ENCODE measurements at places on chromosomes 5 and 9.
A peak's percentile ranks its signal among the peaks of the same experiment; 100 is the strongest.

GRCh38 chr5:95915999-95916686, 45.5 kb downstream of the ELL2 start:
- no peak for DNase-seq

- DNase-seq, result no peak
Measured at GRCh38 chr9:89388084-89388867, 70.0 kb downstream of the SECISBP2 start.

GRCh38 chr5:143738417-143739401, 73.3 kb upstream of the HMHB1 start:
- DNase-seq, result no peak

GRCh38 chr5:143652108-143652700, 159.8 kb upstream of the HMHB1 start:
- no peak for DNase-seq

DNA sequence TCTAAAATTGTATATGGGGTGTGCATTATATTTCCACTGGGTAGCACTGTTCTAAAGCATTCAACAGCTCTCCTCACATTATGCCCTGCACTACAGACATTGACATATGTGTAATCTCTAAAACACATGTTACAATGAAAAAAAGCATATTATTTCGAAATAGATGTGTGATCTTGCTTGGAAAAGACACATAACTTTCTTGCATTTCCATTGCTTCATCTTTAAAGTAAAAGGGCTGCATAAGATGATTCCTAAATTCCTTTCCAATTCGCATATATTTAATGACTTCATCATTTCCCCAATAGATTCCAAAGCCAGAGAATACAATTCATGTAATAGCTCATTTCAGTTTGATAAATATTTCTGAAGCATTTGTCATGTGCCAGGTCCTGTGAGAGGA, 566.9 kb downstream of the PDE4D start:
- DNase-seq, result no peak

DNA sequence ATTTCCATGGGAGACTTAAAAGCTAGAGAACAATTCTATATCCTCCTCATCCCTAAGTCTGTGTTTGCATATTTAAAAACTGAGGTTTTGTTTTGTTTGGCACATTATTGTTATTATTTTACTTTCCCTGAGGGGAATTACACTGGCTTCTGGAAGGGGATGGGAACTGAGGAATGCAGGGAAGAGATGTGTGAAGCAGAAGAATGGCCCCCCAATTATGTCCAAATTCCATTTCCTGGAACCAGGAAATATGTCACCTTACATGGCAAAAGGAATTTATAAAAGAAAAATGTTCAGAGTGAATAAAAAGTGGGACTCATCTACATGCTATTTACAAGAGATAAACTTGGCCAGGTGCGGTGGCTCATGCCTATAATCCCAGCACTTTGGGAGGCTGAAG, 129.8 kb downstream of the MARCHF11 start:
- no peak for DNase-seq

DNA sequence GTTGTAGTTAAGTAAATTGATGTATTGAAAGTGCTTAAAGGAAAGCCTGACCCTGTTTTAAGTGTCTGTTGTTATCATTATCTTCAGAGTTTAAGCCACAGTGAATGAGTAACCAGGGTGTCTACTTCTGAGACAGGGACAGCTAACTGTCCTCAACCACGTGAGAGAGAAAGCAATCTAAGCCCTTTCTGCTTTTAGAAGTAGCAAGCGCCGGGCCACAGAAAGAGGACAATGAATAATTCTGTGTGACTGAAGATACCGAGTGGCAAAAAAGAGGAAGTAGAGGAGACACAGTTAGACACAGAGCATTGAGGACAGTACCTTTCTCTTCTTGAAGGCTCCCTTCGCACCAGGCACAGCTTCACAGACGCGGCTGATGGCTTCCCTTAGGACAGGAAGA, 86.3 kb downstream of the S1PR3 start:
- no peak for DNase-seq

- DNase-seq, result no peak
Measured at GRCh38 chr5:83877911-83878706, 157.5 kb upstream of the HAPLN1 start.

GRCh38 chr9:20442461-20443319, 179.6 kb downstream of the MLLT3 start:
- DNase-seq, result no peak

DNA sequence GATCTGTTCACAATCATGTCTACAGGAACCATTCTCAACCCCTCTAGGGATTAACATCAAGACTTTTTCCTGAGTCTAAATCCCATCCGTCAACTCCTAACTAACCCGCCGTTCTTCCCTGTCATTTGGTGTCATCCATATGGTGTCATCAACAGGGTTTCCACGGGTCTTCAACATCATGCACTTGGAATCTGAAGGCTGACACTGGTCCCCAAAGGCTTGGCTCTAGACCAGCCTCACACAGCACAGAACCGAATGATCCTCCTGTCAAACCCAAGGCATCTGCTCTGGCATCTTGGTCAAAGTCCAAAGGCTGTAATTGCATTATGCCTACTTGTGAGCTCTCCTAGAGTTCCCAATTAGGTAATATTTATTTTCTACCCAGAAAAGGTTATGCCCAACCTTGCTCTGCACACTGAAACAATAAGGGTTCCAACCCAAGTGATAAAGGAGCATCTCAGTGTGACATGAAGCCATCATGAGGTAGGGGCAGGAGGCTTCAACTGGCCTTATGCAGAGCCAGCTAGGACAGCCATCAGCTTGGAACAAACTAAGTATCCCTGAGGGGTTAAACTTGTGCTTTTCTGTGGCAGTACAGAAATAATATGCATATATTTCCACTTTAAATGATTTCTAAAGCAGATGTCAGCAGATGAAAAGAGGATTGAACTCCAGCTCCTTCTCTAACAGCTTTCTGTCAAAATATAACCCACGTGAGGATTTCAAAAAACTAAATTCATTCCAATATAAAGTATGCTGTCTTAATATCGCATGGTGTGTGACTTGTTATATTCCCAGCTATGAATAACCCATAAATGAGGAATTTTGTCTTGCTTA, 13.9 kb downstream of the ENC1 start:
- DNase-seq, result no peak

- no peak for DNase-seq
Measured at GRCh38 chr5:141493500-141494422, 4.9 kb downstream of the PCDHGC5 start.

DNA sequence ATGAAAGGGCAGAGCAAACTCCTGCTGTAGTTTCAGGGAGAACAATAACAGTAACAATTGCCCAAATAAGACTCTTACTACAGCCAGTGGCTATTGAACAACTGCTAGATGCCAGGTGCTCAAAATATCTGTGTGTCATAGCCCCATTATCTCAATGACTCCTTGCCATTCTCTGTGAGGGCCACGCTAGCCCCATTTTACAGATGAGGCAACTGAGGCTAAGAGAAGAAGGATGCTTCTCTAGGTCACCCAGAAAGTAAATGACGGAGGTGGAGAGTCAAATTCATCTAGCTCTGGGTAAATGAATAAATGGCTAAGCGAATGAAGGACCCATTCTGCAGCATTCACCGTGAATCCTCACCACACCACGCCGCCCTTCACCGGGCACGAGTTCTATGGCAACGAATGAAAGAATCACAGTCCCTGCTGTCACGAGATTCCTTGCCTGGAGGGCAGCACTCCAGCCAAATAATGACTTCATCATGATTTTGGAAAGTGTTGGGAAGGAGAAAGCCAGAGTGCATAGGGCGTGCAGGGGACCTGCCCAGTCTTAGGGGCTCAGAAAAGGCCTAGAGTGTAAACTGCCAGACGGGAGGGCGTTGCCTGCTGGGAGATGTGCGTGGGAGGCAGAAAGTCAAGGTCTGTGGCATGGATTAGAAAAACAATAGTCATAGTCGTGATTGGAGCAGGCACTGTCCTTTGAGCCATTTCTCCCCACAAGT, 147.2 kb downstream of the C9orf50 start:
- no peak for DNase-seq

DNA sequence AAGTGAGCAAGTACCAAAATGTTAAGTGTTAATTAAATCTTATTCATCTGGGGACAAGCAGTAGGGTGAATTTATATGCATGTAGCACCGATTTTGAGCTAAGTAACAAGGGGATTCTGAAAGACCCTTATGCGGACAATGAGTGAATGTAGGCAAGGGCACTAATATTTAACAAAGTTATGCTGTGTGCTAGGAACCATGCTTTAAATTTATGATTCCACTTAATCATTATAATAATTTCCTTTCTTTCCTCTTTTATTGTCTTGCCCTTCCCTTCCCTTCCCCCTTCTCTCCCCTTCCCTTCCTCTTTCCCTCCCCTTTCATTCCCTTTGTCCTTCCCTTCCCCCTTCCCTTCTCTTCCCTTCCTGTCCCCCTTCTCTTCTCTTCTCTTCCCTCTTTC, 25.7 kb upstream of the TNC start:
- no peak for DNase-seq

GRCh38 chr9:91177081-91177480, 184.6 kb downstream of the AUH start:
- no peak for DNase-seq

DNA sequence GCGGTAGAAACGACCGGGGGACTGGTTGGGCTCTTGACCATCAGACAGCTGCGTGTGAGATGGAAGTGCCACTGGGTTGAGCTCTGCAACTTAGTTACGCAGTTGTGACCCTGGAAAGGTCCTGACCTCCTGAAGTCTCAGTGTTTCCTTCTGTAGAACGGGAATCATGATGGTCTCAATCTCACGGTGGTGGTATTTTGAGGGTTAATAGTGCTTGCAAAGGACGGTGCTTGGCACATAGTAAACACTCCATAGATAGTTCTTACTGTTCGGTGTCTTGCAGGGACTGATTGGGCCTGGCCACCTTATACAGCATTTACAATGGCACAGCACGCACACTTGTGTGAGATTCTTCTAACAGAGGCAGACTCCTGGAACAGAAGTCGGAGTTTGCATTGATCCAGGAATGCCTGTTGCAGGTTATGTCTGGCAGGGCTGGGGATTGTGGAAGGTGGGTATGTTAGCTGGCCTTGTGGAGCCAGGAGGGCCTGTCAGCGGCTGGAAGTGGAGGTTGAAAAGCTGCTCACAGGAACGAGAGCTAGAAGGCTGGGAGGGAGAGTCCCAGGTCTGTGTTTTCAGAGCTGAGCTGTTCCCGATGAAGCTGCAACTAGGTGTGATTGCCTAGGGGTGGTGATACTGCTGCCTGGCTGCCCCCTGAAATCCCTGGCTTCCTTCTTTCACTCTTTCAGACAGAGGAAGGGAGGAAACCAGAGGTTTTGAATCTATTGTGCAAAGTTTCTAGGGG, 962 bp upstream of the TXN start:
- DNase-seq, result no peak

- no peak for DNase-seq
Measured at GRCh38 chr5:112710896-112711295, 26.8 kb upstream of the APC start.

GRCh38 chr9:131396626-131397025, 2.7 kb downstream of the PRRC2B start:
- DNase-seq, result no peak

DNA sequence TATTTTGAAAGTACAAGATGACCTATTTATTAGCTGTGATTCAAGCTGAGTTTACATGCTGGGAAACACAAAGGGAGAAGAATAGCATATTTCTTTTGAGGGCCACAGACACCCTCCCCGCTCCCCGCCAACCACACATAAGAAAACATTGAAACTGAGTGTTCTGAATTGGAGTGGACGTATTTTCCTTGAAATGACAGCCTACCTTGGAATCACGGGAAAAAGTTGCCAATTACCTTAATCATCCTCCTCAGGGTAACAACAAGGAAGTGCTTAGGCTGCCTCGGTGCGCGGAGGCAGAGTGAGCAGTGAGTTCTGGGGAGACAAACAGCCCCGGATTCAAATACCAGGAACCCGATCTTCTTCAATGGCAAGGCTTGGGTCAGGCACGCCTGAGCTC, 31.4 kb downstream of the CFAP77 start:
- no peak for DNase-seq

DNA sequence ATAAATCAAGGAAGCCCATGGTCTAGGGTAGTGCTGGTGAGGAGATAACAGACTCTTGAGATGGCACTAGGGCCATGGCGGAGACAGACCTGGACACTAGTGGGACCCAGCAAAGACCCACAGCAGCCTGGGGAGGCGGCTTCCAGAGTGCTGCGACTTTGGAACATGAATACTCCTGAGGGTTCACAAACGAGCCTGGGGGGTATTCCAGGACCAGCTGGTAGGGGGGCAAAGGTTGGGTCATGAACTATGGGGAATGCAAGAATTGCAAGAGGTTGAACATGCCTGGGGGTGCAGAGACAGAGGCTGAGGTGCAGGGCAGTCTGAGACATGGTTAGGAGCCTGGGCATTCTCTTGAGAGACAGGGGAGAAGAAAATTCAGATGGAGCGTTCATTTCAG, 43.8 kb upstream of the SPTLC1 start:
- DNase-seq, result no peak

GRCh38 chr9:108035487-108035886, 545.9 kb upstream of the KLF4 start:
- no peak for DNase-seq

DNA sequence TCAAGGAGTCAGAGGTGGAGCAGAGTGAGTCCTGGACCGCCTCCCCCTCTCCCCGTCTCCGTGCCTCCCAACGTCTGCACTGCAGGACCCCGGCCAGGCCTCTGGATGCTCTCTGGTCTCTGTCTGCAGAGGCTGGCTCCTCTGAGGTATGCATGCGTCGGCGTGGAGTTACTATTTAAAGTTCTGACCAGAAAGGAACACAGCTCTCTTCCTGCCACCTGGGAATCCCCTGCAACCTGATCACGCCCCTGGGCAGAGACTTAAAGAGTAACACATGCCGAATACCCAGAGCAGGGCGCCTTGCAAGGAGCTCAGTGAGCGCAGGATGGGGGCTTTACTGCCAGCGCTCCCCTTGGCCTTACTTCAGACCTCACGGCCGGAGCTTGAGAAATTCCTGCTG, 16.0 kb downstream of the ANXA6 start:
- no peak for DNase-seq

DNA sequence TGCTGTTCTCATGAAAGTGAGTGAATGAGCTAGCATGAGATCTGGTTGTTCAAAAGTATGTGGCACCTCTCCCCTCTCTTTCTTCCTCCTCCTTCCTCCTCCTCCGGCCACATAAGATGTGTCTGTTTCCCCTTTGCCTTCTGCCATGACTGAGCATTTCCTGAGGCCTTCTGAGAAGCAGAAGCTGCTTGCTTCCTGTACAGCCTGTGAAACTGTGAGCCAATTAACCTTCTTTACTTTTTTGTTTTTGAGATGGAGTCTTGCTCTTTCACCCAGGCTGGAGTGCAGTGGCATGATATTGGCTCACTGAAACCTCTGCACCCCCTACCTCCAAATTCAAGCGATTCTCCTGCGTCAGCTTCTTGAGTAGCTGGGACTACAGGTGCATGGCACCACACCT, 6.1 kb downstream of the S100Z start:
- peak; percentile 79 for DNase-seq

GRCh38 chr5:125326150-125326510, 579.7 kb upstream of the ZNF608 start:
- no peak for DNase-seq

DNA sequence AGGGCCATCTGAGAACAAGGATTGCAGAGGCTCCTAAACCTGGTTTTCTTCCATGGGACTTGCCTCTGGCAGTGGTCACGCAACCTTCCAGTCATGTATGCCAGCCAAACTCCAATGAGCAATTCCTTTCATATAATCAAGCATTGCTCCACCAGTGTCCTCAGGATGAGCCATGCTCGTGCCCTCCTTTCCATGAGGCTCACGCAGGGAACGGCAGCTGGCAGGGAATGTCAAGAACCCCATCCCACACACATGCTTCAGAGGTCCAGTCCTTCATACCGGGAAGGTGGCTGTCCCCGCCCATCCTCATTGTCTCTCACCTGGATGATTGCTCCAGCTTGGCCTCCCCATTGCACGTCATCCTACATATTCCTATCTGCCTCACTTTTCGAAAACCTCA, 13.4 kb upstream of the ZBTB34 start:
- no peak for DNase-seq

- DNase-seq, result no peak
Measured at GRCh38 chr5:67094476-67095300, 101.9 kb downstream of the CD180 start.

All from Jurkat, Clone E6-1 (cell line).